Stimulated activated CD4-positive, alpha-beta T cell treated with anti-CD3 and anti-CD28 coated beads, TNF-alpha, amount 100 ng/mL, for 4 hours (primary cell): ENCODE measurements at places on chromosomes 2 and 18.

DNA sequence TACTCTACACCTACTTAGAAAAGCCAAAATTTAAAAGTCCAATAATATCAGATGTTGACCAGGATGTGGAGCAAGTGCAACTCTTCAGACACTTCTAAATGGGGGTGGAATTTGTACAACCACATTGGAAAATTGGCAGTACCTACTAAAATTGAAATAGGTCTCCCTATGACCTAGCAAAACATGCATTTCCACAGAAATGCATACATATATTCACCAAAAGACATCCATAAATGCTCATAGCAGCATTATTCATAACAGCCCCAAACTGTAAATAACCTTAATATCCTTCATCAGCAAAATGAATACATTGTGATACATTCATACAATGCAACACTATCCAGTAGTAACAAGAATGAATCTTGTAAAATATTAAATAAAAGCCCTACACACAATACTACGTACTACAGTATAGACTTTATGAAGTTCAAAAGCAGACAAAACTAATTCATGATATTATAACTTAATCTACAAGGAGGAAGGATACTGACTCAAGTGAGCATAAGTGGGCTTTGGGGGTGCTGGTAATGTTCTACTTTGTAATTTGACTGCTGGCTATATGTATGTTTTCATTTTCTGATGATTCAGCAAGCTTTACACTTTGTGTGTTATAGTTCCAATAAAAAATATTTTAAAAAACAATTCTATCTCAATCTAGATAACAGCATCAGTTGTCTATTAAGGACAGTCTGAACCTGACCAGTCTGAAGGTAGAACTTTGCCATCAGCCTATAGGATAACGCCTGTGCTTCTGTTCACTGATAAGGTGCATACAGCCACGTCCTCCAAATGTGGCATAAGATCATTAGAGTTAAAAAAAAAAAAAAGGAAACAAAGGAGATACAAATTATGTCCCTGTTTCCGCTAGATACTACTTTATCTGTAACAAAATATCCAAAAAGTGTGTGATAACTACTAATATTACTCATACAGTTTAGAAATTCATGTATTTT, 6.6 kb upstream of the TNFRSF11A start:
- DNase-seq: no peak

DNA sequence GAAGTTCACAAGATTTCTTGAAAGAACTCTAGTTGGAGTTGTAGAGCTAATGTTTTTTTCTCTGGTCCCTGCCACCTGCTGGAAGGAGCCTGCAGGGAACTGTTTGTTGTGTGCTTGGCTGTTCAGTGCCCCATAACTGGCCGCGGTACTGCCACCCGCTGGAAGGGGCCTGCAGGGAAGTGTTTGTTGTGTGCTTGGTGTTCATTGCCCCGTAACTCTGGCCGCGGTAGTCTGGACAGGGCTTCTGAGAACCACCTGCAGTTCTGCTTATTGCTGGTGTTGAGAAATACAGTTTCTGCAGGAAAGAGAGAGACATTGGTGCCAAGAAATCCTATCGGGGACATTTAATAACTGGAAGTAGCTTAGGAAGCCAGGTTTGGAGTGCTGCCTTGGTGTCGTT, 58.1 kb downstream of the AGAP1 start:
- no peak for DNase-seq

- no peak for DNase-seq
Observed at GRCh38 chr2:20600756-20601325, 50.1 kb downstream of the HS1BP3 start.

DNA sequence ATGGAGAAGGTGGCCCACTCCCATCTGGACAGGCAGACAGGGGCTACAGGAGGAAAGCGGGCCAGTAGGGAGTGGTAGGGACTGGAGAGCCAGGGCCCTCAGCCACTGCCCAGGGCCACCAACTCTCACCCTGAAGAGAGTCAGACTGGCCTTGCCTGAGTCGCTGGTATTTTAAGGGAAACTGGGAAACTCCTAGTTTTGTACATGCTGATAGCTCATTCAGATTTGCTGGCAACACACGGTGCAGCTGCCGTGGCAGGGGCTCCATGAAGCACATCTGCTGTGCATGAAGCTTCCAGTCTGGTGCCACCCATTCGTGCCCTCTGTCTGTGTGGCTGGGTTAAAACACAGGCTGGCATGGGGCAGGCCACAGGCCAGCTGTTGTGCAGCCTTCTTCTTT, 137.3 kb upstream of the GLI2 start:
- DNase-seq: no peak

- DNase-seq: no peak
Observed at GRCh38 chr2:227671170-227671905, 4.7 kb downstream of the SCYGR5 start.

GRCh38 chr2:55957142-55957541, 33.6 kb upstream of the EFEMP1 start:
- DNase-seq: no peak

- DNase-seq: no peak
Observed at GRCh38 chr2:44821500-44821899, 120.0 kb upstream of the SIX3 start.

DNA sequence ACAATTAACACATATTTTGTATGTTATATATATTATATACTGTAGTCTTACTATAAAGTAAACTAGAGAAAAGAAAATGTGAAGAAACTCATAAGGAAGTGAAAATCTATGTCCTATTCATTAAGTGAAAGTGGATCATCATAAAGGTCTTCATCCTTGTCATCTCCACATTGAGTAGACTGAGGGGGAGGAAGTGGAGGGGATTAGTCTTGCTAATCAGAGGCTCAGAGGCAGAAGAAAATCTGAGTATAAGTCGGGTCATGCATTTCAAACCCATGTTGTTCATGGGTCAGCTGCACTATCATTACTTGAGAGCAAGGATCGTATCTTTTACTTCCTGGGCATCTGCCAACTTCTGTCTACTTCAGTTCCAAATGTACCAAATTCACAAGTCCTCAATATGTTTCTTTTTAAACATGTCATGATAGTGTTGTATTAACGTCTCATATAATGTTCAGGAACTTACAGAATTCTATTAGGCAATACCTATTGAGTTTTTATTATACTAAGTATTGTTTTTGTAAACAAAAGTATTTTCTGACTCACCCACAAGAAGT, 208.9 kb upstream of the BOD1L2 start:
- no peak for DNase-seq

- DNase-seq: no peak
Observed at GRCh38 chr18:7349181-7349837, 118.4 kb downstream of the LRRC30 start.

- no peak for DNase-seq
Observed at GRCh38 chr2:45162711-45163110, 153.5 kb upstream of the SIX2 start.

DNA sequence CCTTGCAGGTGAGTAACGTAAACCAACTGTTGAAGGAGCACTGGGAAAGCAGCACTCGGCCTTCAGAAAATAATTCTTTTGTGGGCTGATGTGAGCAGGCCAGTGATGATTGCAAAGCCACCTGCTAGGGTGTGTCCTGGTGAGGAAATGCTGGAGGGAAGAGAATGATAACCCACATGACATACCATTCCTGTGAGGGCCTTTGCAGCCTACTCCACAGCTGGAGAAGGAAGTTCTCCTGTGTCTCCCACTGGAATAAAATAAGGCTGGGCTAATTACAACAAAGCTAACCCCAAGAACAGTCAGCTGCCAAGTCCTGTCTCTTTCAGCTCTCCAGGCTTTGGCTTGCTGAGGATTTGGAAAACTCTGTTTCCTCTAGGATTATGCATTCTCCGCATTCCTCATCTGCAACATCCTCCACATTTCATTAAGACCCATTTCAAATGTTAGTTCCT, 16.7 kb upstream of the DSG1 start:
- no peak for DNase-seq

GRCh38 chr2:67701011-67701410, 303.9 kb downstream of the ETAA1 start:
- no peak for DNase-seq

- DNase-seq: no peak
Observed at GRCh38 chr2:66509326-66509811, 74.4 kb downstream of the MEIS1 start.

- DNase-seq: no peak
Observed at GRCh38 chr2:238691596-238692491, 156.0 kb upstream of the TWIST2 start.

- DNase-seq: no peak
Observed at GRCh38 chr18:44539926-44540325, 140.8 kb upstream of the SETBP1 start.

DNA sequence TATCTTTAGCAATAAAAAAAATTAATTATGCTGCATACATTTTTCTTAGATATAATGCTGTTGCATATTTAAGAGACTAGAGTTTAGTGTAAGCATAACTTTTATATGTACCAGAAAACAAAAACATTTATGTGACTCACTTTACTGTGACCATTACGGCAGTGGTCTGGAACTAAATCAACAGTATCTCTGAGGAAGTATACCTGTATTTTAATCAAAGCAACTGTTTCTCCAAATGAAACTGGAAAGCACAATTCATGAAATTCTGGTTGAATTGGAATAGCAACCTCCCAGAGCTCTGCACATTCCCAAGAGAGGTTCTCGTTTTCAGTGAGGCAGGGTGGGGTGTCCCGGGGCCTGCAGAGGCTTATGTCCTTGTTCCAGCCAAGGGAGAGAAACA, 112.2 kb upstream of the TACR1 start:
- DNase-seq: no peak

DNA sequence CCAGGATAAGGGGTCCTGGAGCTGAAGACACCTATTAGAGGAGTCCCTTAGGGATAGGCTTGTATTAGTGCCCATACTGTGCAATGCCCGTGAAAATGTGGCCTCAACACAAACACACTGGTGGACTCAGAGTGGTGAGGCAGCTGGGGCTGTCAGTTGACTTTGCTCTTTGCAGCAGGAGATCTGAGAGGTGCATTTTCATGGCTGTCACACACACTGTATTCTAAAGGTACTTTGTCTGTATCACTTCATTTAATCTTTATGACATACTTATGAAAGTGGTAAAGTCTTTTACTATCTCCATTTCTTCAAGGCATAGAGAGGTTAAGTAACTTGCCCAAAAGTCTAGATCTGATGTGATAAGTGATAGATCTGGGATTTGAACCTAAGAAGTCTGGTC, 55.1 kb upstream of the GCFC2 start:
- DNase-seq: no peak

GRCh38 chr2:227759411-227760118, 13.9 kb downstream of the SCYGR8 start:
- no peak for DNase-seq

- no peak for DNase-seq
Observed at GRCh38 chr2:15818318-15818753, 122.0 kb upstream of the MYCN start.

DNA sequence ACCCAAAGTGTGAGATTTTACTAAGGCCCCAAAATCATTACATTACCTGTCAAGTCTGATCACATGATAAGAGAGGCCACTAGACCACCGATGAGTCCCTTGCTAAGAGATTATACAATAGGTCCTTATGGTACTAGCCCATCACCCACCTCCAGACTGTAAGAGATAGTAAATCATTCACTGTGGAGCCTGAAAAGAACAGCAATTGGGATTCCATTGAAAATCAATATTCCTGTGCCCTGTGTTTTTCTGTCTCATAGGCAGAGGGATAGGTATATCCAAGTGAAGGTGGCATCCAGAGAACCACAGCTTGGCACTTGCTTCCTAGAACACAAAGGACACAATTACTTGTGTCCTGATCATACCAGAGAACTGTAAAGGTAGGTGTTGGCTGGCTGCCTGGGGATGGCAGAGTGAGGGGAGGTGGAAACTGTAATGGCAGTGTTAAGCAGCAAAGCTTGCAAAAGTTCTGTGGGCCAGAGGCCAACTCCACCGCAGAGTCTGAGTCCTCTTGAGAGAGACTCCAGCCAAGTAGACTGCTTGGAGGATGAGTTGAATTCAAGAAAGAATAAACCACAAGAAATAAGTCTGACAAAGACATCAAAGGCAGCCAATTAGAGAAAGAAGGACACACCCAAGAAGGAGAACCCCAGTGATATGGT, 102.0 kb upstream of the PIEZO2 start:
- no peak for DNase-seq

GRCh38 chr2:229375251-229375650, 104.2 kb upstream of the PID1 start:
- DNase-seq: no peak

DNA sequence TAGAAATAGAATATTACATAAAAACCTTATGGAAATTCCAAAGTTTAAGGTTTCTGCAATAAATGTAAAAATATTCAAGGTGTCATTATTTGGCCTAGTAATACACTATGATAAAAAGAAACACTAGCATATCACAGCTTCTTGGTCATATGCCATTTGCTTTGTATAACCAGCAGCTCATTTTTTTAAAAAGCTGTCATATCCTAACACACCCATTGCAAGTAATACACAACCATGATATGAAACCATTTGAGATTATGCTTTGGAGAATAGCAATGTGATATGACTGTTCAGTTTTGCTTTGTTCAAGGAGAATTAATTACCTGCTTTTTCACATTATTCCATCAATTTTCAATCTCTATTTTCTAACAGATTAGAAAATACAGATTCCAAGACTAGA, 149.0 kb downstream of the IKZF2 start:
- DNase-seq: no peak

- DNase-seq: no peak
Observed at GRCh38 chr2:197258580-197258979, 52.0 kb downstream of the ANKRD44 start.

DNA sequence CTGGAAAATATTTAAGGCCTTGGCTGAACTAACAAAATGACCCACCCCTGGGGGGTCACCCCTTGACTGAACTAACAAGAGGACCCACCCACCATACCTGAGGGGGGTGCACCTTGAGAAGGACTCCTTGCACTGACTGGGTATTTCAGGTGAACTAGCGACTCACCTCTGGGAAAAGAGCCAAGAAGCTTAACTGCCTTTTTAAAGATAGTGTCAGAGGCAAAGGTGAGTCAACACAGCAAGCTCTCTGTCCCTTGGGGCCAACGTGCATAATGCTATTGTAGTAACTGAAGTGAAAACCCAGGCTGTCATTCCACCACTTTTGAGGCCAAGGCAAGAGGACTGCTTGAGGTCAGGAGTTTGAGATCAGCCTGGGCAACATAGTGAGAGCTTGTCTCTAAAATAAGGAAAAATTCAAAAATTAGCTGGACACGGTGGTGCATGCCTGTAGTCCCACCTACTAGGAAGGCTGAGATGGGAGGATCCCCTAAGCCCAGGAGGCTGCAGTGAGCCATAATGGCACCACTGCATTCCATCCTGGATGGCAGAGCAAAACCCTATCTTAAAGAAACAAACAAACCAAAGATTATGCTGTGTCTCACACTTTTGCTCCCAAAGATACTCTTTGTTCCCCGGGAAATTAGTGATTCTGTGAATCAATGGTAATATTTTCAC, 36.4 kb upstream of the ZCCHC2 start:
- DNase-seq: no peak

- no peak for DNase-seq
Observed at GRCh38 chr2:455015-455705, 167.3 kb upstream of the ALKAL2 start.

DNA sequence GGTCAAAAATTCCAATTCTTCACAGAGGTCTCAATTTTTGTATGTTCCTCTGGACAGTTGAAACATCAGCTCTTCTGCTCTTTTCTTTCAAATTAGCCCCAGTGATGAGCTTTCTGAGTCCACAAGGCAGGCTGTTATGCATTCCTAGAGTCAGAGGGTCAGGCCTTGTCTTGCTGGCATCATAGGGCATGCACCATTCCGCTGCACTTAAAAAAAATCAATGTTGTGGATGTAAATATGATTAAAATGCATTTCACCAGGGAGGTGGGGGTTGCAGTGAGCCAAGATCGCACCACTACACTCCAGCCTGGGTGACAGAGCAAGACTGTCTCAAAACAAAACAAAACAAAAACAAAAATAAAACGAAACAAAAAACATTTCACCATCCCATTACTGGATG, 465.3 kb downstream of the EIPR1 start:
- DNase-seq: no peak
